NCI-H526 (cell line): ENCODE measurements at places on chromosomes 13 and 19.
A peak's percentile ranks its signal among the peaks of the same experiment; 100 is the strongest.

DNA sequence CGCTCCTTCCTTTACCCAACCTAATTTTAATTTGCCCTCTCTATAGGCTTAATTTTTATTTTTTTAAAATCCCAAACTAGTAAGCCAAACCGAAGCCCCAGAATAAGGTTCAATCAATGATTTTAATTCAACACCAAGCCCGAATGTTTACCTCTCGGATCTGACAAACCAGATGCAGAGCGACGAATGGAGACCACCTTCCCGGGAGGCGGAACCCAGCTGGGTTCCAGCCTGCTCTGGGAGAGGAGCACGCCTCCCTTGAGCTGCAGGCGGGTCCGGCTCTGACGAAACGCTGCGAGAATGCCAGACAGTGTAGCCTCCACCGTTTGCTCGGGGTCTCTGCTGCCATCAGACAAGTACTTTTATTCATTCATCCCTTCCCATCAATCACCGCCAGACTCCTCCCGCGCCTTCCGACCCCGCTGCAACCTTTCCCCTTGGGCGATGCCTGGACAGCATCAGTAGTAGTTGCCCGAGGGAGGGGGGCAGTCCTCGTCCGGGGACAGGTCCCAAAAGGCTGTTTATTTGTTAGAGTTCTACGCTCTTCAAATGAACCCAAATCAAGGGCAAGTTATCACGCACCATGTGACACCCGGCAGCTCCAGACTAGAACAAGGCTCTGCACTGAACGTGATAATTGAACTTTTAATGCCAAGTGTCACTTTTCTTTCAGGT, 752 bp upstream of the EDNRB start:
- peak; percentile 54 for DNase-seq

DNA sequence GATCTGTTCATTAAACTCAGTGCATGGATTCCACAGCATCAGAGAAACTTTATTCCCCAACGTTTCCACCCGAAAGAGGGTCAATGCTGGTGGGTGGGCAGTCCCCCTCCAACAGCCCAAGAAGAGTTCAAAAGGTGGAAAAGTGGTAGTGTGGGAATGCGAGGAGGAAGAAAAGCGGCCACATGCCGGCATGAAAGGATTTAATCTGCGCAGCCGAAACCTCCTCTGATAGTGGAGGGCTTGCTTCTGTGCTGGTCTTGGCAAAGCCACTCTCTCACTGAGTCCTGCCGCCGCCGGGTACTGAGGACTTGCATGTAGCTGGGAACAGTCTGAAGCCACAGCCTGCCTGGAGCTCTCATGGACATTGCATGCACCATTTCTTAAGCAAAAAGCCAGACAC, 136.2 kb upstream of the ZNF536 start:
- no peak for DNase-seq

DNA sequence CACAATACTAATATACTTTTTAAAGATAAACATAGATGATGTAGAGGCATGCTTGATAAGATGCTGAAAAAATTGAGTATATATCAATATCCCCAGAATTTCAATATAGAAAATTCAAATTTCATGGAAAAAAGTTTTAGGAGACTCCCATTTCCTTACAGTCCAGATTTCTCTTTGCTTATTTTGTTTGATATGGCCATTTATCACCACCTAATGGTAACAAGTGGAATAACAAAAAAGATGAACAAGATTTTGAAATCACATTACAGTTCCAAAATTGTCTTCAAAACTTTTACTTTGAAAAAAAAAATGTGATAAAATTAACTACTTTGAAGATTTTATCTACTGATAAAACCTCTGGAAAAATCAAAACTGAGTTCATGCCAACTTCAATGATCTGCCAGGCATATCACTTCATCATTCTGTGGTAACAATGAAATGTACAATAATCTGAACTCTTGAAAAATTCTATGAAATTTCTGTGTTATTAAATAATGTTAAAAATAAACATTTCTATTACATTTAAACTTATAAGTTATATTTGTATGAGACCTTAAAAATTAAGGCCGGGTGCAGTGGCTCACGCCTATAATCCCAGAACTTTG, 17.5 kb downstream of the MIPEP start:
- no peak for DNase-seq

- no peak for DNase-seq
Observed at GRCh38 chr13:38661010-38661675, 25.7 kb upstream of the FREM2 start.

DNA sequence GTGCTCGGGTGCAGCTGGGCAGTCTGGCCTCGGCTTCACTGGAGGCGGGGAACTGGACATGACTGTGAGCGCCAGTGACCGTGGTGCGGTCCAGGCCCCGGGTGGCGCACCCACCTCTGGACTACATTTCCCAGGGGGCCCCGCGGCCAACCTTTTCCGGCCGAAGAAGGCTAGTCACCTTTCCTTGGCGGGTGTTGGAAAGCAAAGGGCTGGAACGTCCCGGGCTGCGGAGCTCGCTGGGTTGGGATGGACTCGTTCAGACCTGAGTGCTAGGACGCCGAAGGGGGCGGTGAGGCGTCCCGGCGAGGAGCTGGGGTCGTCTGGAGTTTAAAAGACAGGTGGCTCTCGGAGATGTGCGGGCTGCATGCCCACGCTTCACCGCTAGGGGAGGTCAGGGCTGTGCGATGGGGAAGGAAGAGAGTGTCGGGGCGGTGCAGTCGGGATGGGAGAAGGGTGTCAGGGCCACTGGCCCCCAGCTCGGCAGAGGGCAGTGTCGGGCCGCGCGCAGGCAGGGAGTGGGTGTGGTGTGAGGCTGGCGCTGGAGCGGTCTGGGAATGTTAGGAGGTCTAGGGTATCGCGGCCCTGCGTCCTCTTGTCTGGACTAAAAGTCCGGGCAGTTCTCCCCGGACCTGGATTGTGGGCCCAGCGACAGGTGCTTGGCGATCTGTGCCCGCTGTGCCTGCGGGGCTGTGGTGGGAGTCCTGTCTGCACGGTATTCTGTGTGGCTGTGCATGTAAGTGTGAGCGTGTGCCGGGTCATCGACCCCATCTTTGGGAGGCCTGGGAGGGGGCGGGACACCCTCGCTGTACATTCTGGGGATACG, 57.1 kb downstream of the ZNF568 start:
- peak; percentile 92 for DNase-seq
